ENCODE measurements at places on chromosomes 6 and 20.
A peak's percentile ranks its signal among the peaks of the same experiment; 100 is the strongest.

DNA sequence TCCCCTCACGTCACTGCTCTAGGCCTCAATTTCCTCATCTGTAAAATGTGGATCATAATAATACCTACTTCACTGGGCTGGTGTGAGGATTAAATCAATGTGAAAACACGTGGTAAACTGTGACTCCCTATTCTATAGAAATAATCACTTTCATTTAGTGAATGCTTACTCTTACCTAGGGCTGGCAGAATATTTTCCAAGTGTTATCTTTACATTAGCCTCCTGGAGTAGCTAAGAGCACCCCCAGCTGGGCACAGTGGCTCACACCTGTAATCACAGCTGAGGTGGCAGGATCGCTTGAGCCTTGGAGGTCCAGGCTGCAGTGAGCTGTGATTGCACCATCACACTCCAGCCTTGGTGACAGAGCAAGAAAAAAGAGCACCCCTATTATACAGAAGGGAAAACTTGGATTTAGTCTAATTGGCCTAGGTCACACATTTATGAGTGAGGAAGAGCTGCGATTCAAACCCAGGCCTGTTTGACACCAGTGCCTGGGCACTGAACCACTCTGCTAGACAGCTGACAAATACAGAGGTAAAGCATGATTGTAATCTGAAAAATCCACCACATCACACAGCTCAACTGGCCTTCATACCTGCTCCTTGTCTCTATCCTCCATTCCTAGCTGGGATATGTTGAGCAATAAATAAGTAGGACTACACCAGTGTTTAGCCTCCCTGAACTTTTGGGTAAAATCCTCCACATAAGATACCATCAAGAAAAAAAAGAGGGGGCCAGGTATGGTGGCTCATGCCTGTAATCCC lies 1.4 kb upstream of the SNTA1 start:
- no peak for DNase-seq

GRCh38 chr20:16424780-16425179 lies 148.5 kb downstream of the KIF16B start:
- no peak for DNase-seq

DNA sequence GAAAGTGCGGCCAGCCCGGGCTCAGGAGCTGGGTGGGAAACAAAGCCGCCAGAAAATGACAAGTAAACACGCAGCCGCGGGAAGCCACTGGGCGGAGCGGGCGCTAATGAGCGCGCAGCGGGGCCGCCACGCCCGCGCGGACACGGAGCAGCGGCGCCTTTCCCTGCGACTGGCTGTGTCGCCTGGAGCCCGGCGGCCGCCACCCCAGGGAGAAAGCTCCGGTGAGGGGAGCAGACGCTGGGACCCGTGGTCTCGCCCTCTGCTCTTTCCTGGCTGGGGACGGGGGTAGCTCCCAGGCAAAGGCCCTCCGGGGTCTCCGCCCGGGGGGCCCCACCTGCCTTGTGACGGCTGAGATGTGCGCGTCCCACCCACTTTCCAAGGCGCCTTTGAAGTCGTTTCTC lies 54.9 kb downstream of the PRR18 start:
- DNase-seq, result no peak

DNA sequence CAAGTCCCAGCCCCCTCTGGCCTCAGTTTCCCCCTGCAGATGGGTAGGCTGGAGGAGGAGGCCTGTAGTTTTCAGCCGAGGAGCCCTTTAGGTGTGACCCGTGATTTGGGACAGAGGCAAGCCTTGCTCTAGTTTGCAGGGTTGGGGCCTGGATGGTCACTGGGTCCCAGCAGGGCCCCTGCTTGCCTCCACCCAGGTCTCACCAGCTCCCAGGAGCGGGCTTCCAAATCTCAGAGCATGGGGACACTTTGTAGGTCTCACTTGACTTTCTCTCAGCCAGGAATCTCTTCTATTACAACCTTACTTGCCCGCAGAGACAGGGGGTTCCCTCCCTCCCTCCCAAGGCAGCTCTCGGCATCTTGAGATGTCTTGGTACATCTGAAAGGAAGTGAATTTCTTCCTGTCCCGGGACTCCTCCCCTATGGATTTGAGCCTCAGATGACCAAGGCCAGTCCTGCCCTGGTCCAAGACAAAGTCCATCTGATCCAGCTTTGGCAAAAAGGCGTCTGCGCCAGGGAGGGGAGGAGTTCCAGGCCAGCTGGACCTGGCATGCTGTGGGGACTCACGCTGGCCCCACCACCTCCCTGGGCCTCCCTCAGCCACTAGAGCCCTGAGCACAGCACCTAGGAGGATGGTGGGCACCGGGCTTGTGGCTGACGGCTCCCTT lies 47.4 kb downstream of the SRC start:
- no peak for DNase-seq

DNA sequence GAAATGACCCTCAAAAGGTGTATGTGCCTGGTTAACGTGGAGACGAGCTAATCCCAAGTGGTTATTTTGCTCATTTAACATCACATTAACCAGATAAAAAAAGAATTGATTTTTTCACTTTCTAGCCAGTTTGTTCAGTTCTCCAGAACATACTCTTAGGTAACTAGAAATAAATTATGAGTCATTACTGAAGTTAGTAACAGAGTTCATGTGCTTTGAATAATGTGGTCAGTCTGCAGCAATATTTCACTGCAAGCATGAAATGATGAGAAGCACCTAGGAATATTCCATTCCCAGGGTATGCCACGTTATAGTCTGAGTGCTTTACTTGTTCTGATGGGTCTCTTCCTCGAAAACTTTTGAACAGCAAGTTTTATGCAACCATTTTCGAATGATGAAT lies 138.3 kb upstream of the INSM1 start:
- no peak for DNase-seq

DNA sequence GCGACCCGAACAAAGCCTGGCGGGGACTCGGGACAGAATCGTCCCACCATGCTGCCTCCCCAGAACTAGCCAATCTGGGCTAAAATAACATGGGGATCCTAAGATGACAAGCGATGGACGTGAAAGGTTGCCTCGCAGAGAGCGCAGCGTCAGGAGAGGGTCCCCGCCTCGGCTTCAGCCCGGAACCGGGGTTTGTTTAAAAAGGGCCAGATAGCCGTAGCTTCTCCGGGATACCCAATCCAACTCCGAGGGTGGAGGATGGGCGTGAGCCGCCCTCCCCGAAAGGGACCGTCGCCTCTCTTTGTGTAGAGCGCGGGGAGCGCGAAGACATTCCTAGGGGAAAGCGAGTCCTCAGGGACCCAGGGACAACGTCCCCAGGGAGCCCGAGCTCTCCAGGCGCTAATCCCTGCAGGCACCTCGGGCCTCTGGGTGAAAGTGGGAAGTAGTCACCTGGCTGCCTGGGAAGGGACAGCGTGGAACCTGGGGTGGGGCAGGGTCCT lies 643 bp downstream of the CD24 start:
- no peak for DNase-seq

DNA sequence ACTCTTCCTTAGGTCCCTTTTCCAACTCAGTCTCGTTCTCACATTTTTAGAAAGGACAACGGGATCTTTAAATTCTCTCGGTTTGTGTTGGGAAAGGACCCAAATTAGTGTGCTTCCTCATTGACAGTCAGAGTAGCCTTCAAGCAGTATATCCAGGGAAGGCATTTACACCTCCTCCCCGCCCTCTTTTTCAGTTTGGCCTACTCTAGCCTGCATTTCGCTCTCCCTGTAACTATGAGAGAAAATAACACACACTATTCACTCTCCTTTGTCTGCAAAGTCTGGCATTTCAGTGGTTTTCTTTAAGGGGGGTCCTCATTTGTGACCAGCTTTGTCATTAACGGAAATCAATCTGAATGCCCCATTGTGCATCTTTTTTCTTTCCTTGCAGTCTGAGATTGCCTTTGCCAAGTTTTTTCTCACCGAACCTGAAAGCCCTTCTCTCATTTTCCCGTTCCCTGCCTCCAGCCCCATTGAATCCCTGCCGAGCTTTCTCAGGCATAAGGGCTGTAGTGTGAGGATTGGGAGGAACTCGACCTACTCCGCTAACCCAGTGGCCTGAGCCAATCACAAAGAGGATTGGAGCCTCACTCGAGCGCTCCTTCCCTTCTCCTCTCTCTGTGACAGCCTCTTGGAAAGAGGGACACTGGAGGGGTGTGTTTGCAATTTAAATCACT lies 393 bp upstream of the FABP7 start:
- DNase-seq, result no peak

- DNase-seq, result no peak
These were observed 2.8 kb downstream of the ADNP start for GRCh38 chr20:50928469-50928868.

DNA sequence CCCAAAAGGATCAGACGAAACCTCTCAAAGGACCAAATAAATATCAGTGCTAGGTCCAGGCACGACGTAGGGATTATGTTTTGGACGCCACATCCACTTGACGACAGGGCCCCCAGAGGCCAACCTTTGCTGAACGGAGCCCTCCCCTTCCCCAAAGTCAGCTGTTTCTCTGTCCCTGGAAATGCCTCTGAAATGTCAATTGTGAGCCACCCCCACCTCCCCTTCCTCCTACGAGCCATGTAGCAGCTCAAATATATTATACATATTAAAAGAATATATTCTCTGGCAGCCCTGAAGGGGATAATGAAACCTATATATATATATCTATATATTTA lies 39.6 kb upstream of the BLCAP start:
- DNase-seq, result no peak

DNA sequence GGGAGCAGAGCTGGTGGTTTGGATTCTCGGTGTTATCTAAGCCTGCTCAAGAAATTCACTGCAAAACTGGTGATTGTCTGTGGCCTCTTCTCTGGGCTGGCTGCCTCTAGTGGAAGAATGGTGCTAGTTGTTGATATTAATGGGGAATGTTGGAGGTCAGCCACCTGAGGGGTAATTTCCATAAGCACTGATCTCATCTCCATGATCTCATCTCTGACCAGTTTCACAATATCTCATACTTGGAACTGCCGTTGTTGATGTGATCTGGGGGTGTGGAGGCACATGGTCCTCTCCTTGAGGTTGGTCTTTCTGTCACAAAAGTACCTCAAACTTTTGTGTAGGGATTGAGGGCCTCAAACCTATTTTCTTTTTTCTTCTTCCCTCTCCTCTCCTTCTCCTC lies 102.6 kb downstream of the CD109 start:
- DNase-seq, result peak; percentile 90

DNA sequence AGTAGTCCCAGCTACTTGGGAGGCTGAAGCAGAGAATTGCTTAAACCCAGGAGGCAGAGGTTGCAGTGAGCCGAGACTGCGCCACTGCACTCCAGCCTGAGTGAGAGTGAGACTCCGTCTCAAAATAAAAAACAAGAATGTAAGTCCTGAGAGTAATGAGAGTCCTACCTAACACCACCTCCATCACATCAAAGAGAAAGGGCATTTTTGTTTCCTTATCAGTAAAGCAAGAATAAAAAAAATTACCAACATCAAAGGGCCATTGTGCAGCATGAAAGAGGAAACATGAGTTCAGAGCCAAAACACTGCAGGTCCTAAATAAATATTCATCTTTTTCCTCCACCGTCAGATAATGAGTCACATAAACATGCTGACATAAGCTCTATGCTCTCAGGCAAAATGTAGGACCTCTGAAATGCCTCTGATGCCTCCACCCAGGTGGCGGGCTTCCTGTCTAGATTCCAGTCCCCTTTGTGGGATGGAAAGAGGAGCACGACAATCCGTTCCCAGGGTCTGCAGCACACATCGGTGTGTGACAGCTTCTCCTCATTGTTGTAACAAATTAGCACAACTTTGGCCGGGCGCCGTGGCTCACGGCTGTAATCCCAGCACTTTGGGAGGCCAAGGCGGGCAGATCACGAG lies 7.2 kb downstream of the ATP9A start:
- DNase-seq, result peak; percentile 64

GRCh38 chr6:147855803-147856482 lies 347.5 kb downstream of the SAMD5 start:
- peak; percentile 55 for DNase-seq

DNA sequence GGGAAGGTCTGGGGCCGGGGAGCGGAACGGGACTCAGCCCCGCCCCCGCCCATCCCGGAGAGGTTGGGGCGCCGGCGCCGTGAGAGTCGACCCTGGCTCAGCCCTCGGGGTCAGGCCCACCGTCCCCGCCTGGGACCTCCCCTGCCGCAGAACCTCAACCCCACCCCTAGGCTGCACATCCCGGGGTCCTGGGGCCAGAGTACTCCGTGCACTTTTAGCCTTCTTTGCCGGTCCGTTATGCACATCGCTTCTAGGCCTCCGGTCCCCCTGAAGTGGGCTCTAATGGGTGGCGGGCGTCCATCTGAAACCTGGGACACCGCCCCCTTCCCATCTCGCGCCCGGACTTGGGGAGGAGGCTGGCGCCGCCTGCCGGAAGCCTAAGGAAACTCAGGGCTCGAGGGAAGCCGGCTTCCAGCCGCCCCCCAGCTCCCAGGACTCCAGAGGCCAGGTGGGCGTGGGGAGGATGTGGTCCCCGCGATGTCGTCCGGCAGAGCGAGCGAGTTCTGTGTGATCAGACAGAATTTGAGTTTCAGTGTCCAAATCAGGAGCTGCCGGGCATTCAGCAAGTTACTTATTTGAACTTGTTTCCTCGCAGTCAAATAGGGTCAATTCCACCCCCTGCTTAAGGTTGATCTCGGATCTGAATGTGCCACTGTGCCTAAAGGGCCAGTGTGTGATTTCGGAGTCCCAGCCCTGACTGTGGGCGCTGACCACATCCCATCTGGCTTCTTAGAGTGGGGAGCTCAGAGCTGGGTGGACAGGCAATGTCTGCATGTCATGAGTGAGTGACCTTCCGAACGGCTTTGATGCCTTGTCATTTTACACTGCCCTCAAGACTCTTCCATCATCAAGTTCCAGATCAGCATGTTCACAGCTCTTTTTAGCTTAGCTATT lies 47.6 kb downstream of the CPXM1 start:
- DNase-seq, result peak; percentile 27

GRCh38 chr6:52570291-52570700 lies 6.6 kb downstream of the TRAM2 start:
- peak; percentile 70 for DNase-seq

GRCh38 chr20:3654326-3655130 lies 8.7 kb downstream of the GFRA4 start:
- DNase-seq, result no peak

DNA sequence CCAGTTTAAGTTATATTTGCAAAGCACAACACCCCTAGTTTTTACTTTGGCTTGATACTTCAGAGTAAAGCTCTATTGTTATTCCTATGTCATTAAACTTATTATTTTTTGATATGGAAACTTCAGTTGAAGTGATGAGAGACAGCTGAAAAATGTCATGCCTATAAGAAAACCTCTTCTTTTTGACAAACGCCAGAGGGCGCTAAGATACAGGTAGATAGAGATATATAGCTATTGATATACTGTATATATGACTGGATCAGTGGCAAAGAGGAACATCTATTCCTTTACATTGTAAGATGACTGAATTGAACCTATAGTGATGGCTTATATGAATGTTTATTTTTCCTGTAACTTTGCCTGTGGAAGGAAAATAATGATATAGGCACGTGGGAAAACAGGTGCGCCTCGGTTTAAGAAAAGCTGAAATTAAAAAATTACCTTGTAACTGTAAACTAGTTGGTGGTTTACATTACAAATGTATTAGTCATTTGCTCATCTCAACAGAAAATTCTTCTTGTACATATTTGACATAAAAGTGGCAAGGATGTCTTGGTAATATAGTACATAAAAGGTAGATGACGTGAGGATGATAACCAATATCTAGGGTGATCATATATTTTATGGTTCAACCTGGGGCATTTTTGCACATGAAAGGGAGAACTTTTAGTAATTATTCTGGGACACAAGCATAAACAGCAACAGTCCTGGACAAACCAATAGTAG lies 74.1 kb downstream of the LAMA4 start:
- DNase-seq, result peak; percentile 87
